AG09309 (cell line): ENCODE measurements at places on chromosomes 7 and 10.

GRCh38 chr7:24192053-24192452 is 91.9 kb upstream of the NPY start:
- no peak for DNase-seq

GRCh38 chr7:45191396-45191795 is 33.8 kb downstream of the RAMP3 start:
- no peak for DNase-seq

DNA sequence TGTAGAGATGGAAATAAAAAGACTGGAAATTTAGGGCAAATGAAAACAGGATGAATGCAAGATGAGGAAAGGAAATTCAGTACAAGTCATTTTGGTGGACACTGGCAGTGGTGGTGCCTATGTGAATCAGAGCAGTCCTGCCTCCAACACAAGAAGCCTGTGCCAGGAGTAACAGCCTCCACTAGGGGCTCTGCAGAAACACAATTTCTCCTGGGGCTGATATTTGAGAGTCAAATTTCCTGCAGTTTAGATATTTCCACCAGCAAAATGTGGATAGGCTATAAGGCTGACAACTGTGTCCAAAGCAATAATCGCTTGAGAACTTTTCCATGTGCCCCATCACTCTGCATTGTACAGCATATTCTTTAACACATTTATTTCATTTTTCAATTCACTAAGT is 4.7 kb upstream of the PLXDC2 start:
- no peak for DNase-seq

GRCh38 chr10:106360870-106361269 is 803.6 kb downstream of the SORCS1 start:
- DNase-seq: no peak

- no peak for DNase-seq
These were observed 30.9 kb downstream of the LEP start for GRCh38 chr7:128271942-128272481.

DNA sequence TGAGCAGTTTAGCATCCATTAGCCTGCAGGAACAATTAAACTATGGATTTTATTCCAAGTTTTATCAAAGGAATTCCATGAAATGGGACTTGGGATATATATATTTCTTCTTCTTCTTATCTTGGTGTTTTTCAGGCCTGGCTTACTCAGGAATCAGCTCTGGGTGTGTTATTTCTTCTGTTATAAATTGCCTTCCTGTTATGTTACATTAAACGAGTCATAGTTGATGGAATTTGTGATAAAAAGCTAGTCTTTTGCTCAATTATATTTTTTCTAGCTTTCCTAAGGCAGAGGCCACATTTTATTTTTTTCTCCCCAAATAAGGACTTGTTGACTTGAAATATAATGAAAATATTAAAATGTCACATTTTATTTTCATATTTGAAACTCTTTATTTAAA is 141.3 kb downstream of the EPC1 start:
- DNase-seq: no peak
